ENCODE measurements at places on chromosomes 11 and 22.

- no peaks in the 10 kb centered on the region for H3K4me1 ChIP-seq
- no peaks in the 10 kb centered on the region for H3K27me3 ChIP-seq
- peaks cover 17% of the 10 kb centered on the region for H3K36me3 ChIP-seq
- H3K27ac ChIP-seq: no peak overlapping the region
Observed at GRCh38 chr11:69079661-69080256, 31.0 kb downstream of the TPCN2 start.

DNA sequence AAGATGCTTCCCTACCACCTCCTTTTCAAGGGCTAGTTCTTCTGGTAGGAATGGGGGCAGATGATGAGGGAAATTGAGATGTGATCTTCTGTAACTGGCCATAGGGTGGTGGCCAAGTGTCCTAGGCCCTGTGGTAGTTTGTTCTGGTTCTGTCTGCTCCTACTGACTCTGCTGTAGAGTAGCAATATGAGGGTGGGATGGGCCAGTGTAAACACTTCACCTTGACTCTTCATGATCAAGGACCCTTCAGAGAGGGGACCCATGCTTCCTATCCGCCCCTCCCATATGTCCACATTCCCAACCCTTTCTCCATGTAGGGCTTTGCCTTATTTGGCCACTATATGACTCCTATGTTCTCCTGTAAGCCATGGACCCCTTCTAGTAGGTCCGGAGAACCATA is 230.3 kb upstream of the SESN3 start:
- no peaks in the 10 kb centered on the region for H3K4me1 ChIP-seq
- no peaks in the 10 kb centered on the region for H3K36me3 ChIP-seq
- H3K27ac ChIP-seq: no peak overlapping the region
- no peak for DNase-seq

- no peak for DNase-seq
- no peaks in the 10 kb centered on the region for H3K27me3 ChIP-seq
- no peaks in the 10 kb centered on the region for H3K36me3 ChIP-seq
- peaks cover 7% of the 10 kb centered on the region for H3K4me1 ChIP-seq
- H3K27ac ChIP-seq: no peak overlapping the region
Observed at GRCh38 chr22:24994070-24994763, 41.7 kb downstream of the KIAA1671 start.

DNA sequence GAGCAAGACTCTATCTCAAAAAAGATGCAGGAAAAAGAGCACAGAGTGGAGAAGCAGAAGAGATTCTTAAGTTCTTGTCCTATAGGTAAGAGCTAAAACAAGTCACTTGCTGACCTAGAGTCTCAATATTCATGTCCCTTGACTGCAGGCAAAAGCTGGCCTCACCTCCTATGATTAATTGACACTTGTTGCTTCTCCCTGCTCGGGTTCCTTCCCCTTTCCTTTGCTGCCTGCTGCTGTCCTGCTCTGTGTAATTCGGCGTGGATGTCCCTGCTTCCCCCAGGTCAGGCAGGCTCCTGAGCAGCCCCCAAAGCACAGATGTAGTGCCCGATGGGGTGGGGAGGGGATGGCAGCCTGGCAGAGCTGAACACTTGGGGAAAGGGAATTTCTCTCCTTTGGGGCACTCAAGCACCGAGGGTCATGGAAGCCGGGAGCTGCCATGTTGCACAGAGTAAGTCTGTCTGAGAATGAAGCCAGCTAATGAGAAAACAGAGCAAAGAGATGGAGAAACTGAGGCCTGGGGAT is 60.8 kb upstream of the NUP50 start:
- no peaks in the 10 kb centered on the region for H3K4me1 ChIP-seq
- no peaks in the 10 kb centered on the region for H3K27me3 ChIP-seq
- H3K27ac ChIP-seq: no peak overlapping the region
- no peak for DNase-seq
- no peaks in the 10 kb centered on the region for H3K36me3 ChIP-seq

DNA sequence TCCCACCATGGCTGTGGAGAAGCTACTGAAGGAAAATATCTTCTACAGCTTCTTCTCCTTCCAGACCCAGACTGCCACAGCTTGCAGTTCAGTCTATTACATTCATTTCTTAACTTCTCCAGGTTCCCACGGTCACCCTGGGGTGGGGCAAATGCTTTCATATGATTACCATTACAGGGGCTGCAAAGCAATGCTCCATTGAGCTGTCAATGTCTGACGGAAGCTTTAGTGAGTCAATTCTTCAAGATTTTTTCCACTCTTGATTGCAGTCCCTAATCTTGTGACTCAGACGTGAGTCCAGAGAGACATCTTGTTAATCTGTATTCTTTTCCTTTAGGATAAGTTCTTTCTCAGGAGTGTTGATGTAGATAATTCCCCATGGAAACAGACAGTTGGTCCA is 233.4 kb upstream of the DDI1 start:
- H3K36me3 ChIP-seq: no peaks in the 10 kb centered on the region
- H3K4me3 ChIP-seq: no peak overlapping the region
- no peak overlapping the region for H3K27ac ChIP-seq
- H3K4me1 ChIP-seq: 0 out of 2 replicates have a peak, but pooled peaks cover 1% of the 10 kb centered on the region

- H3K4me3 ChIP-seq: no peak overlapping the region
- no peak for DNase-seq
- no peaks in the 10 kb centered on the region for H3K27me3 ChIP-seq
- no peak overlapping the region for H3K27ac ChIP-seq
- H3K4me1 ChIP-seq: no peaks in the 10 kb centered on the region
Observed at GRCh38 chr11:71428861-71429435, 19.2 kb downstream of the DHCR7 start.

All from iPS DF 6.9 (cell line).